Fibroblast of pulmonary artery (primary cell): ENCODE measurements at places on chromosomes 13 and 19.

DNA sequence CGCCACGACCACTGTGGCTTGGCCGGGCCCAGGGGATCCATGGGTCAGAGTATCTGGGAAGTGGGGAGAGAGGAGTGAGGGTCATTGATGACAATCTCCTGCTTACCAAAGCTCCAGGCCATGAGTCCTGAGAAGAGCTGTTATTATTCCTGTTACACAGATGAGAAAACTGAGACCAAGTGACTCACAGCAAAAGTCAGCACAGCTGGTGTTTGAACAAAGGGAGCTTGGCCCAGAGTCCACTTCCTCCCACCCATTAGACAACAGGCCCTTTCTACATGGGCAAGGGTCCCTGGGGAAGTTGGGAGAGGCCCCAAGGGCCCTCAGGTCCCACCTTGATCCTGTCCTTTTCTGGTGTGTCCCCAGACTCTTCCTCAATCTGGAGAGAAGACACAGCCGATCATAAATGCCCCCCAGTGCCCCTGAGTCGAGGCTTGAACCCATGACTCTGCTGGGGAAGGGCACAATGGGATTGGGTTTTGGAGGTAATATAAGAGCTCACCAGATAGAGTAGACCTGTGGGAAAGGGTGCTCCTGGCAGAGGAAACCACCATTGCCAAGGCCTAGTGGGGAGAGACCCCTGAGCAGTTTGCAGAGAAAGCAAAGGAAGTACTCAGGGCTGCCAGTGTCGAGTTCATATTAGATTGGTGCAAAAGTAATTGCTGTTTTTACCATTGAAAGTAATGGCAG is 6.8 kb downstream of the FUT6 start:
- no peak for DNase-seq

DNA sequence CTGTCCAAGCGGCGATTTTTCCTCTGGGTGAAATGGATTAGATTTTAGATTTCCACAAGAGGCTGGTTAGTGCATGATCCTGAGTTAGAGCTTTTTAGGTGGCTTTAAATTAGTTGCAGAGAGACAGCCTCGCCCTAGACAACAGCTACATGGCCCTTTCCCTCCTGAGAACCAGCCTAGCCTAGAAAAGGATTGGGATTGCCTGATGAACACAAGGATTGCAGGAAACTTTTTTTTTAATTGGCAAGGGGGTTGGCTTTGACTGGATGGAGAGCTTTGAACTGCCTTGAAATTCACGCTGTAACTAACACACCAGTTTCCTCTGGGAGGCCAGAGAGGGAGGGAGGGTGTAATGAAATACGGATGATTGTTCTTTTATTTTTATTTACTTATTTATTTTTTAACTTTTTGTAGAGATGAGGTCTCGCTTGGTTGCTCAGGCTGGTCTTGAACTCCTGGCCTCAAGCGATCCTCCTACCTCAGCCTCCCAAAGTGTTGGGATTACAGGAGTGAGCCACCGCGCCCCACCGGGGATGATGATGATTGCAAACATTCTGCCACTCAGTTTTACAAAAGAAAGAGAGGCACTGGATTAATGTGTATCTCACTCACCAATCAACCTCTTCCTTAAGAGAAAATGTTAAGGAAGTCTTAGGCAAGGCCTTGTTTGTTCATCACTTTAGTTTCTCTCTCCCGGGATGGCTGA is 1.9 kb downstream of the LDLR start:
- DNase-seq = no peak

DNA sequence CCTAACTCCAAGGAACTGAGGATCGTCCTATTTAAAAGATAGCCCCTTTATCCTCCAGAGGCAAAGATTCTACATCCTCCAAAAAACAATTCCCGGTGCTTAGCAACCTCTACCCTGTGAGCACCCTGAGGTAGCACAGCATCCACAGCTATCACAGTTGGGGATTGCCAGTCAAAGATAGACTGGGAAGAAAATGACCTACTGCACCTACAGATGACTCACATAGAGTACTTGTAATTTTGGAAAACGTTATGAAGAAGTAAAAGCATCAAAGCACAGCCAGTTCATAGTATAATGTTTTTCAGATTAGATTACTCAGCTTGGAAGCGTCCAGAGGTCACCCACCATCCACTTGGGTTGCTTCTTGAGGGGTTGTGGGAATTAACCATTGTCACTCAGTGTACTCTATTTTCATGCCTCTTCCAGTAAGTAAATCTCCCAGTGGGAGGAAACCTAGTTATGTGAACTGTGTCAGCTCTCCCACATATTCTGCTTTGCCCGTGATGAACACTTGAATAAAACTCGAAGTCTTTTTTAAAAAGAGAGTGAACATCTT is 8.9 kb upstream of the FAM124A start:
- no peak for DNase-seq

DNA sequence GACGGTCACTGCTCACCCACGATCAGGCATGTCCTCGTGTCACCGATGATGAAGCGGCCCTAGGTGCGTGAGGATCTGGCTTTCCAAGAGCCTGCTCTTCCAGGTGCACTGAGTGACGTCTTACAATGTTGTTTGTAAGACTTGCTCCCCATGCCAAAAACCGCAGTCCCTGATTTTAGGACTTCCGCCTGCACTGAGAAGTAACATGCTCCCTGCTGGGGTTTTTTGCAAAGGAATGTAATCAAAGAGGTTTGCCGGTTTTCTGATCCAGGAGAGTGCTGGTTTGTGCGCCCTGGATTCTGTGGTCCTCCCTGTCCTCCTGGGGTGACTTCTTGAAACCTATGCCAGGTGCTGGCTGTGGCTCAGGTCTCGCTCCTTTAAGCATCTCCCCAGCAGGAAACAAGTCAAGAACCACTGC is 38.8 kb downstream of the MYO9B start:
- no peak for DNase-seq

GRCh38 chr13:21673539-21673788 is 2.6 kb downstream of the FGF9 start:
- no peak for DNase-seq

DNA sequence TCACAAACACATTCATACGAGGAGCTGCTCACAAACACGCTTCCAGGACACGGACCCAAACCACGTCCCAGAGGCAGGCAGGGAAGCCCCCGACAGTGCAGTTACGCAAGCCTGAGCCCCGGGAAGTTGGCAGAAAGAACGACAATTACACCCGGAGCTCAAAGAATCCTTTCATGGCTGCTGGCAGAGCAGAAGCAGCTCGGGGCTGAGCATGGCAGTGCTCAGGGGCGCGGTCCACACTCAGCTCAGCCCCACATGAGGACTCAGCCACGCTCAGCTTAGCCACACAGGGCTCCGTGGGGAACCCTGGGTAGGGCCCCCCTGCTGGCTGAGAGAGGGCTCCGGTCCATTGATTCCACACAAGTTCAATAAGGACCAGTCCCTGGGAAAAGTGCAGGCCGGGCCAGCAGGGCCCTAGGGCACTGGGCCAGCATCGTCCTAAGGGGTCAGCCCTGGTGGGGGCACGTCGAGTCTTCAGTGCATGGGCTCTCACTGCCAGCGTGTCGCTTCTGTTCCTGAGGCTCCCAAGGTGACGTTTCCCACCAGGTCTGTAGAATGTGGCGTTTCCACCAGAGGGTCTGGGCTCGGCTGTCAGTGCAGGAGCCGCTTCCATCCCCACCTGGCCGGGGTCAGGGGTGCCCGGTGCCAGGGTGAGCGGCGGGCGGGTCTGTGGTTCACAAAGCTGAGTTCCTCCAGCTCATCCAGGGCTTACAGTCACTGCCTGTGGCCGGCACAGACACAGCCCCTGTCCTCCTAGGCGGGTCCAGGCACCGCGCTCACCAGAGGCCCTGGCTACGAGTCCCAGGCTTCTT is 23.1 kb downstream of the GAS6 start:
- no peak for DNase-seq

DNA sequence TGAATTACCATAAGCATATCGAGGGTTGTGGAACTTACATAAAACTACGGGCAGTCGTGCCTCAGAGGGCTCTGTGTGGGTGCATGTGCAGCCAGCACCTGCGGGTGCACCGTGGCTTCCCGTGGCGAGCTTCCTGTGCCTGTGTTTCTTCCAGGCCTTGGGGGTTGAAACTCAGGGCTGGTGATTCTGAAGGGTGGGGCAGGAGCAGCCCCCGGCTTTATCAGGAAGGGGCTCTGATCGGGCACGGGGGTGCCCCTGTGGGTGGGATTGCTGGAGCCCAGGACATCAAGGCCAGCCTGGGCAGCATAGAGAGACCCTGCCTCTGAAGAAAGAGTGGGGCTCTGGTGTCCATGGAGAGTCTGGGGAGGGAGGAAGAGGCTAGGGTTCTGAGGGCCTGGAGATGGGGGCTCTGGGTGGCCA is 11.1 kb downstream of the ATP4B start:
- no peak for DNase-seq
